ENCODE measurements at places on chromosomes 4 and X.

DNA sequence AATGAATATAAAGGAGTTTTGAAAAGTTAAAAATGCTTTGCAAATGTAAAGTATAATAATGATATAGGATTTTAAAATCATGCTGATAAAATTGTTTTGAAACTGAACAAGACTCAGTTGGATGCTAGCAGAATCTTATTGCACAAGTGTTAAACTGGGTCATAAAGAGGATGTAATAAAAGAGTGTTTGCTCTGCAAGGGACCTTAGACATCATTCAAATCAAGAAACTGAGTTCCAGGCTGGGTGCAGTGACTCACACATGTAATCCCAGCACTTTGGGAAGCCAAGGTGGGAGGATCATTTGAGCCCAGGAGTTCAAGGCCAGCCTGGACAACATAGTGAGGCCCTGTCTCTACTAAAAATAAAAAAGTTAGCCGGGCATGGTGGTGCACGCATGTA lies 27.5 kb upstream of the DUSP21 start:
- no peaks in the 10 kb centered on the region for H3K27me3 ChIP-seq
- H3K4me1 ChIP-seq, result no peaks in the 10 kb centered on the region
- H3K36me3 ChIP-seq, result no peaks in the 10 kb centered on the region
- DNase-seq, result no peak

DNA sequence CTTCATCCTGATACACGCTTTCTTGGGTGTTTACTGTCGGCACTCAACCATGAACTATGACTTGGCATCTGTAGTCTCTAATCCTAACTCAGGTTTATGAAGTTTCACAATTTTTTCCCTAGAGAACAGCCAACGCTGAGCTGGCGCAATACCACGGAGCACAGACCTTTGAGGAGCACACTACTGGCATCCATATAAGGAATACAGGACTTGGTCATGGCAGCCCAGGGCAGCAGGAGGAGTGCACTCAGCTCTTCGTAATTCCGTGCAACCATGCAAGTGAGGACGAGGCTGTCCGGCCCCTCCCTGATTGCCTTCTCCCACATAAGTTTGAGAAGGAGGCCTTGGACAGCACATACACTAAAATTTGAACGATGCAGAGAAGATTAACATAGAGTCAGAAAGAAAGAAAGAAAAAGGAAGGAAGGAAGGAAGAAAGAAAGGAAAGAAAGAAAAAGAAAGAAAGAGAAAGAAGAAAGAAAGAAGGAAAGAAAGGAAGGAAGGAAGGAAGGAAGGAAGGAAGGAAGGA lies 41.0 kb upstream of the PDLIM5 start:
- peaks cover 2% of the 10 kb centered on the region for H3K27me3 ChIP-seq
- no peak overlapping the region for H3K27ac ChIP-seq
- no peak for DNase-seq
- no peaks in the 10 kb centered on the region for H3K4me1 ChIP-seq

- no peak overlapping the region for H3K27ac ChIP-seq
- H3K4me3 ChIP-seq, result no peak overlapping the region
- no peaks in the 10 kb centered on the region for H3K27me3 ChIP-seq
- no peaks in the 10 kb centered on the region for H3K36me3 ChIP-seq
- no peaks in the 10 kb centered on the region for H3K4me1 ChIP-seq
- DNase-seq, result no peak
These were observed 84.2 kb upstream of the TMEM164 start for GRCh38 chrX:109918753-109919152.

DNA sequence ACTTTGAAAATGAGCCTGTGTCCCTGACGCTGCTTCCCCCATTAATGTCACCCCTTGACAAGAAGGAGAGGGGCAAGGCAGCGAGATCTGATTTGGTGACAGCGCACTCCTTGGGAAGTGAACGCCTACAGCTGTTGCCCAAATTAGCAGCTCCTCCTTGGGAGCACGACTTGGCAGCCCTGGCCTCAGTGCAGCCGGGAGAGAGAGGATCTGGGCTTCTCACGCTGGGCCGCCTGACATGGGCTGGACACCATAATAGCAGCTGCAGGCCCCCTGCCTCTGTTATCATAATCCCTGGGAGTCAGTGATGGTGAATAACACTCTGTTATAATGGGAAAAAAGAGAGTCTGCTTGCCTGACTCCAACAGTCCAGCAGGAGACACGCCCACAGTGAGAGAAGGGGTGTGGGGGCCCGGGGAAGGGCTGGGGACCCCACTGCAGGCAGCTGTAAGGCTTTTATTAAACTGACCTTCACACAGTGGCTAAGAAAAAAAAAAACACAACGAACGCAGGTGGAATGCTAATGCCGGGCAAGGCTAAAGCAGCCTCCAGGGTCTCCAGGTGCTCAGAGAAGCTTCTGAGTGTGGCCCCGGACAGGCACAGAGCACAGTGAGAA lies 73.3 kb downstream of the PSAPL1 start:
- H3K27me3 ChIP-seq, result no peaks in the 10 kb centered on the region
- no peak overlapping the region for H3K4me3 ChIP-seq
- no peak for DNase-seq
- H3K27ac ChIP-seq, result no peak overlapping the region

DNA sequence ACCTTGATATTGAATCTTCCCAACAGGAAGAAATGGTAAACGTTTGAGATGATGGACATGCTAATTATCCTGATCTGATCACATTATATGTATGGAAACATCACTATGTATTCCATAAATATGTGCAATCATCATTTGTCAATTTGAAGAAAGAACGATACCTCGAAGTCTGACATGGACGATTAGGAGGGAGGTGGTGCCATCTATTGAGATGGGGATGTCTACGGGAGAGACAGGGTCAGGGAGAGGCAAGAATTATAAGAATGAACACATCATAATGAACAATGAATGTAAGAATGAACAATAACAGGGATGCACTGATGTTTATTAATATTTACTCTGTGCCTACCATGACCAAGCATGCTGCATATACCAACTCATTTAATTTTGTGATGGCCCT lies 93.7 kb upstream of the SOD3 start:
- no peaks in the 10 kb centered on the region for H3K36me3 ChIP-seq
- H3K27ac ChIP-seq, result no peak overlapping the region
- peaks cover 1% of the 10 kb centered on the region for H3K27me3 ChIP-seq
- H3K4me3 ChIP-seq, result no peak overlapping the region

GRCh38 chr4:15340902-15341732 lies 86.7 kb upstream of the C1QTNF7 start:
- no peak overlapping the region for H3K27ac ChIP-seq
- H3K4me3 ChIP-seq, result no peak overlapping the region
- DNase-seq, result no peak
- H3K27me3 ChIP-seq, result no peaks in the 10 kb centered on the region
- H3K36me3 ChIP-seq, result no peaks in the 10 kb centered on the region

DNA sequence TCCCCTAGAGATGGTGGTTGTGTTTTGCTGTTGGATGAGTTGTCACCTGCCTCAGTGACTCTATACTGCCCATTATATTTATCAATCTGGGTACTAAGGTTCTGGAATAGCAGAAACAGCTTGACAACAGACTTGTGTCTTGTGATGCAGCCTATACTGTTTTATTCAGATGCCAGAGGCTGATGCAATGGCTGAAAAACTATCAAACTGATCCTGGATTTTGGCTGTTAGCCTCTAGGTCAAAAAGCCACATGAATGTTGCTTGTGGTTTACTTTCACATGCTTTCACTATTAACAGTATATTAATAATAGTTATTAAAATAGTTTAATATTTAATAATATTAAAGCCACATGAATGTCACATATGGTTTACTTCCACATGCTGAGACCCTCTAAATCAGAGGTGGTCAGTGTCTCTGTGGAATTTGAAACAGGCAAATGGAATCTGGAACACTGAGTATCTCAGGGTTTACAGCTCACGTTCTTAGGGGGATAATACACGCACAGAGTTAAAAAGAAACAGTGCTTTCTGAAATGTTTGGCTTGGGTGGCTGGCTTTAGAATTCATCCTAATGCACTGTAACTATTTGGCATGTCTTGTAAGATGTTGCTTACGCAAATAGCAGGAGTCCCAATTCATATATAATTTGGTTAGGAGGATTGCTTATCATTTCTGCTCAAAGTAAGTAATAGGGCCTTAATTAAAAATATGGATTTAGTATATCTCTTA lies 82.5 kb upstream of the LCORL start:
- peaks cover 2% of the 10 kb centered on the region for H3K27me3 ChIP-seq
- H3K4me1 ChIP-seq, result no peaks in the 10 kb centered on the region
- H3K36me3 ChIP-seq, result no peaks in the 10 kb centered on the region
- DNase-seq, result no peak

- H3K4me1 ChIP-seq, result no peaks in the 10 kb centered on the region
- H3K36me3 ChIP-seq, result no peaks in the 10 kb centered on the region
- H3K4me3 ChIP-seq, result no peak overlapping the region
- DNase-seq, result no peak
- peaks cover 3% of the 10 kb centered on the region for H3K27me3 ChIP-seq
These were observed 69.0 kb upstream of the FAM9B start for GRCh38 chrX:9102956-9103355.

DNA sequence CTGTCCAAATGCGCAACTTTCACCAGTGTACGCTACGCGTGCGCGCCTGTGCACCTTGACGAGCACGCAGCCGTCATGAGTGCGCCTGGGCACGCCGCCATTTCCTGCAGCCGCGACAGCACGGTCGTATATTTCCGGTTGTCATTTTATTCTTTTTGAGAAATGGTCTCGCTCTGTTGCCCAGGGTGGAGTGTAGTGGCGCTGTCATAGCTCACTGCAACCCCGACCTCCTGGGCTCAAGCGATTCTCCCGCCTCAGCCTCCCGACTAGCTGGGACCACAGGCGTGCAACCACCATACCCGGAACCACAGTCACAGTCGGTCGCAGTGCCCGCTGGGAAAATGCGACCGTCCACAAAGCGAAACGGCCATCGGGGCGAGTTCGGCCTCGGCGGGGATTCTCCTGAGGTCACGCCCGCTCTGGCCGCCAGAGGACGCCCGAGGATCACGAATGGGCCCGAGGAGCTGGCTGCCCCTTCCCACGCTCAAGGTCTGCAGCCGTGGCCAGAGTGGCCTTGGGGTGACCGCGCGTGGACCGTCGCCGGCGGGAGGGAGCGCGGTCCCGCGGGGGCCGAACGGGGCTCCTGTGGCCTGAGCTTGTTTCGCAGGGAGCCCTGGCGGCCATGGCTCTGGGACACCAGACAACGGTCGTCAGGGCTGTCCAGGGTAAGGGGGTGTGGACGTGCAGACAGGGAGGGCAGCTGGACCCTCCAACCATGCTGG lies 23.7 kb upstream of the PNMA3 start:
- H3K4me3 ChIP-seq, result peak overlapping the region; percentile 91
- peak overlapping the region; percentile 81 for H3K27ac ChIP-seq
- H3K36me3 ChIP-seq, result no peaks in the 10 kb centered on the region

DNA sequence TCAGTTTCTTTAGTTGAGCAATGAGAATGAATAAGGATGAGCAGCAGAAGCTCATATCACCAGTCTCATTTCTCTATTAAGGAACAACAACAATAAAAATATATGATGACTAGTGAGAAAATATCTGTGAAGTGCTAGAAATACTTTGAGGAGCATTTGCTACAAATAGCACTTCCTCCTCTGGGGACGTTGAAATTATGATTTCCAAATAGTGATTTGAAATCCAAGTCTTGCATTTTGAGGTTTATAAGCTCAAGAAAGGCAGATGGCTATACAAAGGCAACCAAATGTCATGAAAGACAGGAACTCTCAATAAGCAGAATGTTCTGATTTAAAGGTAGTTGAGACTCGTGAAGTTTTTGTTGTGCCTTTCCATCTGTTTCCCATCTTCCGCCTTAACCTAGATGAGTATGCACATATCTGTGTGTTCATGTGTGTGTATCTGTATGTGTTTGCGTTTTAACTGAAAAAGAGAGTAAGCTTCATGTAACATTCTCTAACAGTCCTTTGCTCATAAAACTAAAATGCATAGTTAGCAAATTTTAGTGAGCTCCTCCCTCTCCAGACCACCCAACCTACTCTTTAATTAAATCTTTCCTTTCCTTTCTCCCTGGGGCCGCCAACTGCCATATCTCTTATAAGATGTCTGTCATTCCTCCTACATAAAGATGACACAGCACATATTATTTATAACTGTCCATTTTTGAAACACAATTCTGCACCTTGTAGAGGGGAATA lies 222.6 kb upstream of the RASGEF1B start:
- H3K4me1 ChIP-seq, result peaks cover 2% of the 10 kb centered on the region
- DNase-seq, result no peak
- H3K27ac ChIP-seq, result no peak overlapping the region
- H3K27me3 ChIP-seq, result peaks cover 4% of the 10 kb centered on the region
- no peaks in the 10 kb centered on the region for H3K36me3 ChIP-seq

DNA sequence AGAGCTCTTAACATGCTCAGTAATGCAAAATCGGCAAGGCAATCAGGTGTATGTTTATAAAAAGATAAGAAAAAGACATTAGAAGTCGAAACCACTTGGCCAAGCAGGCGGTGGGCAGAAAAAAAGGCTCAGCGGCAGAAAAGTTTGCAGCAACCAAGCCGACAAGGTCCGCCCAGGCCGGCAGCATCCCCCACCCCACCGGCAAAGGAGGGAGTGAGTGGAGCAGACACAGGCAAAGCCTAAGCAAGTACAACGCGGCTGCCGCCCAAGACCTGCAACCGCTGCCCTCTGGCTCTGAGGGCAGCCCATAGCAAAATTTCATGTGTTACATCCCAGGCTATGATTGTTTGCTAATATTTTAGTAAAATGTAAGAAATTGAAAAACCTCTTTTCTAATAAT lies 125.4 kb upstream of the ZCCHC13 start:
- DNase-seq, result no peak
- peaks cover 2% of the 10 kb centered on the region for H3K27me3 ChIP-seq
- H3K4me3 ChIP-seq, result no peak overlapping the region
- peaks cover 4% of the 10 kb centered on the region for H3K36me3 ChIP-seq

GRCh38 chr4:39181520-39181904 lies 817 bp upstream of the WDR19 start:
- no peaks in the 10 kb centered on the region for H3K4me1 ChIP-seq
- no peaks in the 10 kb centered on the region for H3K36me3 ChIP-seq
- H3K27ac ChIP-seq, result peak overlapping the region; percentile 40
- no peak for DNase-seq
- H3K4me3 ChIP-seq, result no peak overlapping the region

GRCh38 chrX:147736045-147736444 lies 175.7 kb upstream of the FMR1 start:
- H3K4me3 ChIP-seq, result no peak overlapping the region
- H3K36me3 ChIP-seq, result no peaks in the 10 kb centered on the region
- H3K4me1 ChIP-seq, result no peaks in the 10 kb centered on the region
- no peak overlapping the region for H3K27ac ChIP-seq

DNA sequence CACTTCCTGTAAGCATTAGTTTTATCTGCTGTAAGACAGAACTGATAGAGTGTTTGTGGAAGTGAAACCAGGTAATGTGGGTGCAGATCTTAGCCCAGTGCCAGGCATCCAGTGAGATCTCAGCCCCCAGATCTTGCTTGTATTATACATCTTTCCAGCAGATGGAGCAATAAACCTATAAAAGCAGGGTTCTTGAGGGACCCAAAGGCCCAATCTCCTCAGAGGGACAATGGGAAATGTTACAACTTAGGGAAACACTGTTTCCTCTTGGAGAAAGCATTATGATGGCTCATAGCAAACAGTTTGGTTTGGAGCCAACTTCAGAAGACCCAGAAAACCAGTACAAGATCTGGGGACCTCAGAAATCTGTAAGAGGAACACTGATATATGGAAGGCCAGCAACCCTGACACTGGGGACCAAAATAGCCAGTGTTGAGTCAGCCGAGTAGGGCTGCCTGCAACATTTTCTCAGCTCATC lies 206.3 kb downstream of the SLC7A11 start:
- no peak for DNase-seq
- H3K4me3 ChIP-seq, result no peak overlapping the region
- no peaks in the 10 kb centered on the region for H3K36me3 ChIP-seq
- no peak overlapping the region for H3K27ac ChIP-seq

Data from immature natural killer cell (primary cell).